Naive thymus-derived CD8-positive, alpha-beta T cell (primary cell): ENCODE measurements at places on chromosomes 3 and 15. TPM values are rescaled to one million over a fixed set of nuclear protein-coding genes. Genes with fewer than 3 reads are reported as not detected.

Gene KNG1
- not detected for total RNA-seq

Gene SERF2
- 584 TPM for total RNA-seq

Gene GPR15
- 10.8 TPM for total RNA-seq

Gene PLXNB1
- 2.0 TPM for total RNA-seq

DNA sequence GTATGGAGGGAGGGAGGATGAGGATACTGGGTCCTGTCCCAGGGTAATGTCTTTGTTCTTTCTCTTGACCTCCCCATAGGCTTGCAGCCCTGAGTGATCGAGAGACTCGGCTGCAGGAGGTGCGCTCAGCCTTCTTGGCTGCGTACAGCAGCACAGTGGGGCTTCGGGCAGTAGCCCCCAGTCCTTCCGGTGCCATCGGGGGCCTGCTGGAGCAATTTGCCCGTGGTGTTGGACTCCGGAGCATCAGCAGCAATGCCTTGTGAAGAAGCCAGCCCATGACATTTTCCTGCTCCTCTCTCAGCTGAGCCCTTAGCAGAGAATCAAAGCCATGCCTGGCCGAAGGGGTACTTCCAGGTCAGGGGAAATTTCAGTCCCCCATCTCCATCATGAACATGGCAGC, 1.9 kb upstream of the CPNE9 start:
- peaks cover 58% of the 10 kb centered on the region for H3K36me3 ChIP-seq
- H3K4me3 ChIP-seq = no peak overlapping the region
- H3K27ac ChIP-seq = no peak overlapping the region
- H3K27me3 ChIP-seq = peaks cover 19% of the 10 kb centered on the region
- peaks cover 18% of the 10 kb centered on the region for H3K4me1 ChIP-seq

Gene TRPM1
- not detected for total RNA-seq
